OCI-M1 (cell line): ENCODE measurements at places on chromosomes 1 and 21.
A peak's percentile ranks its signal among the peaks of the same experiment; 100 is the strongest.

GRCh38 chr21:16022921-16023320, 293.1 kb downstream of the USP25 start:
- no peak for DNase-seq

- no peak for DNase-seq
These were observed 131.8 kb upstream of the IPO9 start for GRCh38 chr1:201697174-201697573.

- no peak for DNase-seq
These were observed at the start of gene SLC27A3 for GRCh38 chr1:153774780-153775457. Gene SLC27A3 (plus strand): TSS chr1:153775407. CDS start chr1:153775498, 91 bp downstream.

GRCh38 chr21:26195708-26196107, 25.1 kb upstream of the APP start:
- DNase-seq = no peak

GRCh38 chr1:63435161-63435560, 67.7 kb downstream of the ALG6 start:
- DNase-seq = no peak

- no peak for DNase-seq
These were observed 10.2 kb downstream of the HNRNPU start for GRCh38 chr1:244854166-244854565.

GRCh38 chr1:218259800-218260199, 25.3 kb upstream of the RRP15 start:
- DNase-seq = peak; percentile 77

- DNase-seq = peak; percentile 27
These were observed 371.7 kb upstream of the LRRC7 start for GRCh38 chr1:69196071-69196470.

DNA sequence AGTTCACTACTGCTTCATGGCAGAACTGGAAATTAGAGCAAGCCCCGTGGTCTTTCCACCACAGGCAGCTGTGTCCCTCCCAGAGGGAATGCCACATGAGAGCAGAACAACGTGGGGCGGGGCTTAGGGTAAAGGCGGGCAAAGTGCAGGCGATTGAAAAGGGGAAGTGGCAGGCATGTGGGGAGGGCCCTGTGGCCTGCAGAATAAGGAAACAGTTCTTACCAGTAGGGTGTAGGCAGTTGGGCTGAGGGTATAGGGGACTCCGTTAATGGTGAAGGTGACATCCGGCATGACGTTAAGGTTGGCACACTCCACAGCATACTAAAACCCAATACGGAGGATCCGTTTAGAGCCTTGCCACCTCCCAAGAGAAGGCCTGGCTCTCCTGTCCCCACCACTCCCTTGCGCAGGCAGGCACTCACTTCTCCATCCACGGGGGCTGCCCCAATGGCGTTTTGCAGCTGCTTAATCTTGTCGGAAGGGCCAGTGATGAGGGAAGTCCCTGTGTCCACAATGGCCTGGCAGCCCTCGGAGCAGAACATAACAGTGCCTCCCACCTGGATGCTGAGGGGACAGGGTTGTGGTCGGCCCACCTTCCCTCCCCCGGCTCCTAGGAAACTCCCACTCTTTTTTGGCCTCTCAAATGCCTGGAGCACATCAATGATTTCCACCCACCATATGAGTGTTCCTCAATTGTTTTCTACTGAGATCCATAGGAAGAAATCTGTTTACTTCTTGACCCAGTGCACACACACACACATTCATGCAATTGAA, 9.1 kb upstream of the RAB7B start:
- DNase-seq = peak; percentile 98

DNA sequence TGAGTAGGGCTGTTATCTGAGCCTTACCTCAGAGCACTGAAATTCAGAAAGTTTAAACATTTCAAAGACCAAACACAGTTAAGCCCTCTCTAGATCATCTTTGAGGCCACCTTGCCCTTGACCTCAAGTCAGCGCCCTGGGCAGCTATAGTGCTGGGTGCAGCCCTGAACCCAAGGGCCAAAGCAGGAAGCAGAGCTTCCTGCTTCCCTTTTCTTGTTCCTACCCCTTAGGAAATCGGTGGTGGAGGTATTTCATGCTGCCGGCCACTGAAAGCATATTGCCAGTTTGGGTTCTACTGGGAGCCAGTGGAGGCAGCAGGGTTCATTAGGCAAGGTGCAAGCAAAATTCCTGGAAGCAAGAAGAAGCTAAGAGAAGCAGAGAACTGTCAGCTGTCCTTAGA, 26.1 kb downstream of the CD244 start:
- DNase-seq = no peak

DNA sequence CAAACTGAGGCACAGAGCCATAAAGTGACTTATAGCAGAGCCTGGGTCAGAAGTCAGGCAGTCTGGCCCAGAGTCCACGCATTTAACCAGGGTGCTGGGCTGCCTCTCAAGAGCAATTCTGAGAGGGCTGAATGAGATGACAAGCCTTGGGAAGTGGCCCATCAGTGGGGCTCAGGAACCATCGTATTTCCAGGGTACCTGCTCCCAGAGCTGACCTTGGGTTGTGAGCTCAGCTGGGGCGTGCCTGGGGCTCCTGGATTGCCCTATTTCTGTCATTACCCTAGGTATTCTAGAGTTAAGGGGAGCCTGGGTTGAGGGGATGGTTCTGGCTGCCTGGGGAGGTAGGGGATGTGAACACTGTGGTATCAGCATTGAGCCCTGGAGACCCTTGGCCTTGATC, 49.4 kb downstream of the LGR6 start:
- DNase-seq = no peak

GRCh38 chr1:203251466-203251865, 22.0 kb upstream of the CHIT1 start:
- DNase-seq = no peak

DNA sequence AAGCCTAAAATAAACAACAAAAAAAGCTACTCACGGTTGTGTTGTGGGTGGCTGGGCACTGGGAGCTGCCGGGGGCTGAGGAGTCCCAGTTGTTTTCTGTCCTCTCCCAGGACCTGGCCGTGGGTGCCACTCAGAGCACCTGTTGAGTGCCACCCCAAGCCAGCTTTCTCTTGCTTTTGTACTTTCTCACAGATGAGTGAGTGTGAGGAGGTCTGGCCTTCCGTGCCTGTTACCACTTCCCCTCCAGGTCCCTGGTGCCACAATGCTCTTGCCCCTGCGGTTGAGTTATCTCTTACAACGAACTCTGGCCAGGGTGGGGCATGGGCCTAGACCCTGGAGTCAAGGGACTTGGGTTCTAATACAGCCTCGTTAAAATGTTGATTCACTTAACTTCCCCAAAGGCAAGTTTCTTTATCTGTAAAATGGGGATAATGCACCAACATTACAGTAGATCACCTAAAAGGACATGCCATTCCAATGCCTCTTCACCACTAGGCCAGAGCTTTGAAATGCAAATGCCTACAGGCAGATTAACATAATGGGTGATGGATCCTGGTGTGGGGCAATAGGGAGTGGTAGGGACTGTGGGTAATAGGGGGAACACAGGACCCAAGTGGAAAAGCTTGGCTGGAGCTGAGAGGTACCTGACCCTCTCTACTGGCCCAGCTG, at the start of gene CNR2:
TSS of gene CNR2 (minus strand) at position 151 of the 669 bp plus-strand sequence. CDS start 37,745 bp downstream, outside the sequence.
- peak; percentile 73 for DNase-seq

DNA sequence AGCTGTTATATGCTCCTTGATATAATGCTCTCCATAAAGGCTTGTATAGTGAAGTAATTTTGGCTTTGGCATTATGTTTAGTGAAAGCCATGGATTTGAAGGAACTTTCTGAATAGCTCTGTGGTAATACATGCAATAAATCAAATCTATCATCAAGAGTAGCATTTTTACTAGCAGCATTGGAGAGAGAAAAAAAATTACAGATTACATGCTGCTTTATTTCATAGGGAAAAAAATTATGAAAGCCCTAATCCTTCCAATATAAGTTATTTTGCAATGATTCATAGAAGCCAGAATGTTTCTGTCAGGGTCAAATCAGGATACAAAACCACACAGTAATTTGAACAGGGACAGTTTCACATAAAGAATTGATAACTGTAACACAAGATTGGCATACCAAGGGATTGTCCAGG, 250.0 kb downstream of the SPATA17 start:
- DNase-seq = no peak

DNA sequence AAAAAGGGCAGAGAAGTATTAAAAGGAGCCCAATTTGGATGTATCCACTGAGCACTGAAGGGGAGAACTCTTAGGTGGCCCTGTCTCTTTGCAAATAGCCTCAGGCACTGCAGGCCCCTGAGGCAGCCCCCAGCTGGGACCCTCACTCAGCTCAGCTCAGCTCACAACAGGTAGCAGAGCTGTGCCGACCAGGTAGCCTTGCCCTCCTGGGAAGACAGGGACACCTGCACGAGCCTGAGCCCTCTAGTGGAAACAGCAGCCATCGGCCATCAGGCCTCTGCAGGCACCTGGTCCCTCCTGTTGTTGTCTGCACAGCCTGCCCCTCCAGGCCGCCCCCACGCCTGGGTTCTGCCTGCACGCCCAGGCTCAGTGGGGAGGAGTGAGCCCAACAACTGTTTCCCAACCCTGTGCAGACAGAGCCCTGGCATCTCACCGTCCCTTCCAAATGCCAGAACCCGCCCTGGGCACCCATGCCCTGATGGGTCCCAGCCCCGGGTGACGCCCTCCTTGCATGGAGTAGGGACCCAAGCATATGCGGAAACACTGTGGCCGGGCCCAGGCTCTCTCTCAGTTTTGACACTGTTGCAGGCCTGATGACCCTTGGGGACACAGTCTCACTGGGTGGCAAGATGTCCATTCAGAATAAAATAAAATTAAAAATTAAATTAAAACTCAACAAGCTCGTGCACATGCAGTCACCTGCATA, 60.0 kb upstream of the AJAP1 start:
- no peak for DNase-seq

- peak; percentile 42 for DNase-seq
These were observed 17.3 kb upstream of the SELENON start for GRCh38 chr1:25782608-25783201.

GRCh38 chr1:221331273-221332183, 410.4 kb downstream of the DUSP10 start:
- no peak for DNase-seq

- DNase-seq = peak; percentile 91
These were observed 27.6 kb downstream of the SKI start for GRCh38 chr1:2255420-2256369.

DNA sequence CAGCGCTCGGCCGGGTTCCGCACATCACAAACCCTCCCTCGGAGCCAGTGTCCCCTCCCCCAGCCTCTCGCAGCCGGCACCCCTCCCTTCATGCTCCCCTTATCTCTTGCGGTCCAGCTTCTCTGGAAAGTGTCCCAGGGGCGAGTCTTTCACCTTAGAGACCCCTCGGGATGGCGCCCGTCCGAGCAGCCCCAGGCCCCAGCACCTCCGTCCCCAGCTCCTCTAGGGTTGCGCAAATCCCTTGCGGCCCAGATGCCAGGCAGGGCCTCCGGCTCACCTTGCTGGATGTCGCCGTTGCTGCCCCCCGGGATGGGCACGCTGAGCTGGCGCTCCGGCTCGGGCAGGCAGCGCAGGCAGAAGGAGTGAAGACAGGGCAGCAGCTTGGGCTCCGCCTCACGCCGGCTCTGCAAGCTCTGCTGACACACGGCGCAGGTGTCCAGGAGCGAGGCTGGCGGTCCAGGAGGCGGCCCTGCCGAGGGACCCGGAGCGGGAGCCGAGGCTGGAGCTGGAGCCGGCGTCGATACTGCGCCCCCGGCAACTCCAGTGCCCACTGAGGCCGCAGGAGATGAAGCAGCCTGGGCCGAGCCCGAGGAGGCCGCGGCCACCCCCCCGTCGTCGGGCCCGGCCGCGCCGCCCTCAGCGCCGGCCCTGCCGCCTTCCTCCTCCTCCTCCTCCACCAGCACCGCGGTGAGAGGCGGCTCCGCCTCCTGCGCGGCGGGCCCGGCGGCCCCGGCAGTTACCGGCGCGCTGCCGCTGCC, 550 bp downstream of the TRIM33 start:
- DNase-seq = peak; percentile 71

DNA sequence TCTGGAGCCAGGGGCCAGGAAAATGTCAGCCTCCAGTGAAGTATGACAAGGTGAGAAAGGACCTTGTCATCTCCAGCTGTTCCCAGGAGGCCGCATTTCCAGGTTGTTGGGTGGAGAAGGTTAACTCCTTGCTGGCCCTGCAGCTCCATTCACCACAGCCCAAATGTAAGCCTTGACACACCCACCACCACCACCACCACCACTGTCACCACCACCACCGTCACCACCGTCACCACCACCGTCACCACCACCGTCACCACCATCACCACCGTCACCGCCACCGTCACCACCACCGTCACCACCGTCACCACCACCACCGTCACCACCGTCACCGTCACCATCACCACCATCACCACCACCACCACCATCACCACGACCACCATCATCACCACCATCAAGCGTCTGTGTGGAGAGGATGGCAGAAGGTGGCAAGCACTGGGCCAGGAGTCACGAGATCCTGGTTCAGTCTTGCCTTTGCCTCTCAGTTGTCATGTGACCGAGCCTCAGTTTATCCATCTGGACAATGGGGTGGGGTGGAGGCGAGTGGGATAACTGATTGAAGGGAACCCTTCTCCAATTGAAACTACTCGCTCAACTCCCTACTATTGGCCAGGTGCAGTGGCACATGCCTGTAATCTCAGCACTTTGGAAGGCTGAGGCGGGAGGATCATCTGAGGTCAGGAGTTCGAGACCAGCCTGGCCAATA, 21.2 kb upstream of the FAM131C start:
- DNase-seq = no peak

- DNase-seq = no peak
These were observed 1.4 kb downstream of the GPR161 start for GRCh38 chr1:168135116-168135920.

DNA sequence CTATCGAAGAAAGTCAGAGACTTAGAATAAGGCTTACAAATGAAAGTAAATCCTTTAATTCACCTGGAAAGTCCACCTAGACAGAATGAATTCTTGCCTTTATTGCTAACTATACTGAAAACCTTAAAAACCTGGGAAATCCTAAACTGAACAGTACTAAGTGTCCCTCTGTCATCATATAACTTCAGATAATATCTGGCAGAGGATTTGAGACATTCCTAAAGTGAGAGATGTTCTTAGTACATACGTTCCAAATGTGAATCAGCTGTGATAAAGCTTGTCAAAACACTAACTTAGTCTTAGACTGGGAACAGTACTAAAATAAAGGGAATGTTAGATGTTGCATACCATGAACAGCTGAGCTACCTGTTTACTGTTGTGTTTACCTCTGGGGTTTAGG, 121.7 kb downstream of the TNFSF18 start:
- no peak for DNase-seq

- DNase-seq = no peak
These were observed 10.7 kb upstream of the MYOCOS start for GRCh38 chr1:171611306-171611705.
